Activated gamma-delta T cell treated with anti-CD3 and anti-CD28 coated beads, Interleukin-2, amount 50 U/mL, for 16 hours (primary cell): ENCODE measurements at places on chromosomes 7 and 10.

DNA sequence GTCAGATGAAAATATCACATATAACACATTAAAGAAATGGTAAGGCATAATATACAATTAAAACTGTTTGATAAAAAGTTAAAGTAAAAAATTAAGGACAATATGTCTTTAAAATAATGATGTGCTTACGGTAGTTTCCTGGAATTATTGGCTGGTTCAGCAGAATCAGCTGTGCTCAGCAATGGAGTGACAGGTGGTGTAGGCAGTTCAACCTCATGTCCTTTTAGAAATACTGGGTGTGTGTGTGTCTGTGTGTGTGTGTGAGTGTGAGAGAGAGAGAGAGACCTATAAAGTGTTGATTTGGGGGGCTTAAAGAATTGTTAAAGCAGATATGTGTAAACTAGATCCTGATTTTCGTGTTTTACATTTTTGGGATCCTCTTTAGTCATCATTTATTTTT, 141.2 kb downstream of the ADAM22 start:
- no peak for DNase-seq

DNA sequence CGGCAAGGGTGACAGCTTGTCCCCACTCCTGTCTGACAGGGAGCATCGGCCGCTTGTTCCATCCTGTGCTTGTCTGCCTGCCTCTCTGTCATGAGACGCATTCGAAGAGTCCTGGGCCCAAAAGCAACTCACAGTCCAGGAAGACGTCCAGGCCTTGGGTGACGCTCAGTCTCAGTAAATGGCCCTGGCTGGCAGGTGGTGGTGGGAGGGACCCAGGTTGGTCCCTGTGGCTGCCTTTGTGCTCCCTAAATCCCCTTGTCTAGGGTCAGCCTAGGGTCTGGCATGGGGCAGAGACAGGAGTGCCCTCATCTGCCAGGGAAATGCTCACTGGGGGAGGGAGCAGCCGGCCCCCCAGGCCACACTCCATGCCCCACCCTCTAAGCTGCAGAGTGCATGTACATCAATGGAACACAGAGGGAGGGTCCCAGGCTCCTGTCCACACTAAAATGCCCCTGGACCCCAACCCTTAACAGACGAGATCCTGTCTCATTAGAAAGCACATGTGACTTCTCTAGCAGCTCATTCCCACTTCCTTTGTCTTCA, 295.2 kb upstream of the ZNF32 start:
- DNase-seq, result no peak

- DNase-seq, result no peak
Observed at GRCh38 chr10:60508037-60508436, 118.4 kb upstream of the ANK3 start.

GRCh38 chr7:79612903-79613302, 159.4 kb upstream of the MAGI2 start:
- DNase-seq, result no peak

GRCh38 chr10:122120008-122120744, 131.2 kb downstream of the TACC2 start:
- no peak for DNase-seq

DNA sequence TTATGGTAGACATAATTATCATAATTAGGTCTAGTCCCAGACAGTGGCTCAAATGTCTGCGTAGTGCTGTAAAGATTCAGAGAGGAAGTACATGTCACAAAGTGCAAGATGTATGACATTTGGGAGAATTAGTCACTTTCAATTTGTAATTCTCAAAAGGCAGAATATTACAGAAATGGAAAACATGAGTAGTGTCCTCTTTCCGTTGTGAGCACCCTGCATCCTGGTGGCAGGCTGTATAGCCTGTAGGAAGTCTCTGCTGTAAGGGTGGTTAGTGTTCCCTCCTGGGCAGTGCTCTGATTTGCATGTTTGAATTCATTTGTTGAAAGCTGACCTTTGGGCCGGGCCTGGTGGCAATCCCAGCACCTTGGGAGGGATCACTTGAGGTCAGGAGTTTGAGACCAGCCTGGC, 17.0 kb downstream of the CDK14 start:
- DNase-seq, result no peak

DNA sequence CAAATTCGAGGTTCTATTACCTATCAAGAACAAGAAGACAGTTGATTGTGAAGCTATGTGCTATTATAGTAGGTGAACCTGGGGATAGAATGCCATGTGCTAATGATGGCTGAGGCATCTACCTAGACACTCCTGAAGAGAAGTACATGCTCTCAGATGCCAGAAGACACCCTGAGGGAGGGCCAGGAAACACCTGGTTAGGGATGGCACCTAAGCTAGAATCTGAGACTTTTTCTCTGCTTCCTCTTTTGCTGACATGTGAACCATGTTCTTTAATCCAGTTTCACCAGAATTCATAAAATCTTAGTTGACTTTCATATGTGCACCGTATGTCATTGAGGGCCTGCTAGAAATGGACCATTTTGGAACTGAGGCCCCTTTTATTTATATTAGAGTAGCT, 242.8 kb downstream of the GPR158 start:
- no peak for DNase-seq

DNA sequence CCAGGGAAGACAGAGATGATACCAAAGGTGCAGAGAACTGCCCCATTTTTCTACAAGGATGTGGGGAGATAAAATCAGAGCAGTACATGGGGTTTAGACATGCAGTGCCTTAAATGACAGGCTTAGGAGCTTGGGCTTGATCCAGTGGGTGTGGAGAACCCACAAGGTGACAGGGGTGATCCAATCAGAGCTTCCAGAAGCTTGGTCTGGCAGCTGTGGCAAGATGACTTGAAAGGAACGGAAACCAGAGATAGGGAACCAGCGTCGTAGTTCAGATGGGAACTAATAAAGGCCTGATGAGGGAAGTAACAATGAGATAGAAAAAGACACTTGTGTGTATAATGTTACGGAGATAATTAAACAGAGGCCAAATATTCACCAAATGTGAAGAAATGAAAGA, 80.7 kb downstream of the SLC37A3 start:
- no peak for DNase-seq

- DNase-seq, result no peak
Observed at GRCh38 chr7:1555813-1556543, at the start of gene TMEM184A. Gene TMEM184A (minus strand): TSS chr7:1556205. CDS start chr7:1555484, 721 bp downstream.

- no peak for DNase-seq
Observed at GRCh38 chr7:13262929-13263530, 575.6 kb downstream of the ARL4A start.

DNA sequence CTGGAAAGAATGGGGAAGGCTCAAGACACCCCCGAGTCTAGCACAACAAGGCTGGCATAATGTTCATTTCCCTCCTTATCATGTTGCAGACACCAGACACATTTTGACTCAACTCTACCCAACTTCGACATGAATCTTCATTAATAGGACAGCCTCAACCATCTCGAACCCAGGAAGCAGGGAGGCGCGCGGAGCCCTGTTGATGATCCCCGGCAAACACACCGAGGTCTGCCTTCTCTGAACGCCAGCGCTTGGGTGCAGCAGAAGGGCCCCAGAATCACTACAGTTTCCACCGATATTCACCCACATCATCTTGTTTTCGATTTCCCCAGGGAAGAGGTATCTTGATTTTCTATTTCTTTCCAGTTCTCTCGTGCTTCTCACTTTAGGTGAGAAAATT, 563.6 kb downstream of the TCERG1L start:
- no peak for DNase-seq

- no peak for DNase-seq
Observed at GRCh38 chr10:48496831-48497779, 107.8 kb downstream of the ARHGAP22 start.

- no peak for DNase-seq
Observed at GRCh38 chr10:86732771-86733170, 23.6 kb upstream of the BMPR1A start.

DNA sequence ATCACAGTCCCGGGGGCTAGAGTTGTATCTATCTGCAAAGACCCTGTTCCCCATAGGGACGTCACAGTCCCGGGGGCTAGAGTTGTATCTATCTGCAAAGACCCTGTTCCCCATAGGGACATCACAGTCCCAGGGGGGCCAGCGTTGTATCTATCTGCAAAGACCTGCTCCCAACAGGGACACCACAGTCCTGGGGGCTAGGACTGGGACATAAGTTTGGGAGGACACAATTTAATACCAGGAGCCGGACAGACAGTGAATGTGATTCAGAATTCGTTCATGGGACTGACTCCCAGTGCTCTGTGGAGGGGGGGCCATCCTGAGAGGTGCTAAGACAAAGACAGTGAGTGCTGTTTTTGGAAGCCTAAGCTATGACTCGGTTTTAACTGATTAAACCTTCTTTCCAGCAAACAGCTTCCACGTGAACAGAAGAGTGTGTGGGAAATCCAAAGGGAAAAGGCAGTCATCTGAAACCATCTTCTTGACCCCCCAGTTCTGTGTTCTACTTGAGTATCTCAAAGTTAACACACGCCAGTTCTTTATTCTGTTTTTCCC, 153.0 kb downstream of the DIP2C start:
- DNase-seq, result no peak

DNA sequence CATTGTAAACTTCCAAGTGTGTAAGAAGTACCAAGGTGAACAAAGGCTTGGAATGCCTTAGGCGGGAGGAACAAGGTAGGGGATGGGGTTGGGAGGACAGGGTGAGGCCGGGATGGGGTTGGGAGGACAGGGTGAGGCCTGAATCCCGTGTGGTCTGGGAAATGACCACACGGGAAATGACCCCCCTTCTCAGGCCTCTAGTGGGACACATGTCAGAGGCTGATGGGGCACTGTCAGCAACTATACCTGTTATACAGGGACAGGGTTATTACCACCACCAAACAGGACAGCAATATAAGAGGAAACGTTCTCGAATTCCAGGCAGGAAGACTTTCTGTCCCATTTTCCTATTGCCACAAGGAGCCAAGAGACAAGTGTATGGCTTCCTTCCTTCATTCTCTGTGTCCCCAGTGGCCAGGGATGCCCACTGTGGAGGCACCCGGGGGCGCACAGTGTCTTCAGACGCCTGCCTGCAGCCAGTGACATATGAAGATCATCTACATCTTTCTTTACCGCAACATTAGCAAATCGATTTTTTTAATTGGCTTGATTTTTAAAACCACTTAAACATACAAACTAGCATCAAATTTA, 1.3 kb downstream of the MKI67 start:
- DNase-seq, result no peak

- DNase-seq, result no peak
Observed at GRCh38 chr10:89384474-89385340, 6.9 kb downstream of the IFIT1B start.

DNA sequence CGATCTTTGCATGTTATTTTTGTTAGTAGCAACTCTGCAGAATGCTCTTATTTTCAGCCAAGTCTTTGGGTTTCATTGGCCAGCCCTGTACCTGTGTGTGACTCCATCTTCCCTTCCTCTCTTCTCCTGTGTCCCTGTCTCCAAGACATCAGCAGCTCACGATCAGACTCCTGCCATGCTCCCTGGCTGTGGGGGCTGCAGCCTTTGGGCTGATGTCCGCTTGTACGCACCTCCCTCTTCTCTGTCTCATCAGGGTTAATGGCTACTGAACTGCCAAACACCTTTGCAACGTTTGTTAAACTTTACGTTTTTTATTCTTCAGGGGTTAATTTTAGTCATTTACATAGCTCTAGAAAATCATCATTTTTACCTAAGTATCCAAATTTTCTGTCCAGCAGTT, 103.5 kb upstream of the RET start:
- no peak for DNase-seq

DNA sequence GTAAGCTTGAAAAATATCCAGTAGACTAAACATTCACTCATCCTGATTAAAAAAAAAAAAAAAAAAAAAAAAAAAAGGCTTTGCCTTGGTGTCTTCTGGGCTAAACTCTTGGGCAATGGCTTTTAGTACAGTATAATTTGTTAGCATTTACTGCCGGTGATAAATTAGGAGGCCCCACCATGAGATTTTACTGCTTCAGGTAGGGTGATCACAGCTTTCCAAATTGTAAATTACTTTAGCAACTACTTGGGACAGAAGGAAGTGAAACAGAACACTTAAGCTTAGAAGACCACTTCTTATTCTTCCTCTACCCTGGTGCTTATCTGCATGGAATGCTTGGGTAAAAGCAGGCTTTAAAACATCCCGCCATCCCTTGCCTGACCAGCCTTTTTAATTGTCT, 152.1 kb downstream of the HIBADH start:
- DNase-seq, result no peak

DNA sequence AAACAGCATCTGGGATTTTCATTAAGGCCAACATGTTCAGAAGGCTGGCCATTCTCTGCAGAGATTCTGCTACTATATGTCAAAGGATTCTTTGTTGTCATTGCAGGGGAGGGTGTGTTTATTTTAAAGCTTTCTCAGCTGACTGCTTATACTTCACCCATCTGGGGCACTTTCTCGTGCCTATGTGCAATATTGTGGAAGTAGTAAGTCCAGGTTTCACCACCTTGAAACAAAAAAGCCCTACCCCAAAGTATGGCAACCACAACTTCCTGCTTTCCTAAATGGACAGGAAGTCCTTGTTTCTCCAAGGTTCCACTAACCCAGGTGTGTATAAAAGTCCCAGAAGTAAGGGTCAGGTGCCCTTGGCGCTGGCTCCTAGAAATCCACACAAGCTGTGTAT, 58.7 kb upstream of the COL1A2 start:
- no peak for DNase-seq

GRCh38 chr7:12970626-12971025, 283.2 kb downstream of the ARL4A start:
- no peak for DNase-seq

DNA sequence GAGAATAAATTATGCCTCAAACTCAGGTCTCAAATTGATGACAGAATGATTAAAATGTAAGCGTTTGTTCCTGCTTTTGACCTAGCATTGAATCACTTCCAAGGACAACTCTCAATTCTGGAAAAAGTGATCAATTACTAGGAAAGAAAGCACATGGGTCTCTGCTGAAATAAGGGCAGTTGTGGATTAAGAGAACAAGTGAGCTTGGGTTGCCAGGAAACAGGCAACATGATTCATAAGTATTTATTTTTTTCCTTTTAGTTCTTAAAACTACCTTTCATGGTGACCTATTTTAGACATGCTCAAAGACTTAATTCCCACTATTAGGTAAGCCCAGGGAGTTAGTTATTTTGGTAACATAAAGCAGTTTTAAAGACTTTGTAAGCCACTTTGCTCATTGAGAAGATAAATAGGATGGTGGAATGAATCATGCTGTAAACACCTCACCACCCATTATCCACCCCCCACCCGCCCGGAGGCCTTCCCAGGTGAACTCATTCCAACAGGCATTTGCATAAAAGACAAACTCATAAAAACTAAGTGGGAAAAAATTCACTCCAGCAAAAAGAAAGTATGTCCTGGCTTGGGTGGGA, 728.3 kb downstream of the SORCS1 start:
- no peak for DNase-seq

DNA sequence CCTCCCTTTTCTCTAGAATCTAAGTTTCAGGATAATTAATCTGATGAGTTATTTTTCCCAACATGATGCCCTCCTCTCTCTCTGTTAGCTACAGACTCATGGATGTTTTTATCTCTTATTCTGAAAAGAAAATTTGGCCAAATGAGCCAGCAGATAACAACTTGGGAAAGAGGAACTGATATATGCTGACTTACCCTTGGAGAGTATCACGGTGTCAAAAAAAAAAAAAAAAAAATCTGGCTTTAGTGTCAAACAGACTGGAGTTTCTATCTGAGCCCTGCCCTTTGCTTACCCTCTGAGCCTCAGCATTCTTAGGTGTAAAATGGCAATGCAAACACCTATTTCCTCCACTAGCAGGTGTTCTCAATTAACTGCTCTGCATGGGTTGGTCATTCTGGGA, 190.4 kb downstream of the AHR start:
- DNase-seq, result no peak

- DNase-seq, result no peak
Observed at GRCh38 chr7:80044796-80045195, 89.8 kb upstream of the GNAI1 start.
